ENCODE measurements at places on chromosomes 5 and 9. TPM values are rescaled to one million over a fixed set of nuclear protein-coding genes. Genes with fewer than 3 reads are reported as not detected.
A peak's percentile ranks its signal among the peaks of the same experiment; 100 is the strongest.

Gene ZFP2
- 5.8 TPM for total RNA-seq

Gene MXD3
- 3.5 TPM for total RNA-seq

Gene SERF1A
- 5.0 TPM for total RNA-seq

Gene CCNH
- 191 TPM for total RNA-seq

Gene OR1Q1
- total RNA-seq = not detected

DNA sequence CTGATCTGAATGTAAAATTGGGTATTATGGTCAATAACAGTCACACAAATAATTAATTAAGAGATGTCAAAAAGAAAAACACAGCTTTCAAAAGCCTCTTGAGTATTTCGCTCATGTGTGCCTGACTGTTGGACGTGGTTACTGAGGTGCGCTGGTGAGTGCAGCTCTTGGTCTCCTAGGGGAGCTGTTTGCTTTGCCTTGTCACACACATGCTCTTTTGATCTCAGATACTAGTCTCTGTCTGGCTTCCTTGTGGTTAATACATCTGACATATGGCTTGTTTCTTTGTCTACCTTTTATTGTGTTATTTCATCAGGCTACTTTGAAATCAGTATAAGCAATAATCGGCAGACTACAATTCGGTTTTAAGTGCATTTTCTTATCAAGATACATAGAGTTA lies 51.5 kb downstream of the PCSK1 start:
- DNase-seq = no peak

DNA sequence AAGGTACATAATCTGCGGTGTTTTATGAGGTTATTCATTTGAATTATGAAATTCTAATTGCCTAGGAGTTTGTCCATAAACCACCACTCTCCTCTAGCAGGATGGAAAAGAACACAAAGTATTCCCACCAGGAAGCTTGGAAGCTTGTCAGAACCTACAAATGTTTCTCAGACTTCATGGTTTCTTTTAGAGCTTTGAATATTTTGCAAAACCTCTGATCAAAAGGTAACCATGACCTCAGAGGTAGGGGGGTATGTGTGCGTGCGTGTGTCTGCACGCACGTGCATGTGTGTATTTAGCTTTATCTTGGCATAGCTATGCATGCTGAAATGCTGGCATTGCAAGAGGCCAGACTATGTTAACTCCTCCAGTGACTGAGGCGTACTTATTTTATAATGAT lies 847.0 kb downstream of the TLE1 start:
- no peak for DNase-seq

- DNase-seq = no peak
Measured at GRCh38 chr9:116671605-116672004, 15.5 kb upstream of the TRIM32 start.

DNA sequence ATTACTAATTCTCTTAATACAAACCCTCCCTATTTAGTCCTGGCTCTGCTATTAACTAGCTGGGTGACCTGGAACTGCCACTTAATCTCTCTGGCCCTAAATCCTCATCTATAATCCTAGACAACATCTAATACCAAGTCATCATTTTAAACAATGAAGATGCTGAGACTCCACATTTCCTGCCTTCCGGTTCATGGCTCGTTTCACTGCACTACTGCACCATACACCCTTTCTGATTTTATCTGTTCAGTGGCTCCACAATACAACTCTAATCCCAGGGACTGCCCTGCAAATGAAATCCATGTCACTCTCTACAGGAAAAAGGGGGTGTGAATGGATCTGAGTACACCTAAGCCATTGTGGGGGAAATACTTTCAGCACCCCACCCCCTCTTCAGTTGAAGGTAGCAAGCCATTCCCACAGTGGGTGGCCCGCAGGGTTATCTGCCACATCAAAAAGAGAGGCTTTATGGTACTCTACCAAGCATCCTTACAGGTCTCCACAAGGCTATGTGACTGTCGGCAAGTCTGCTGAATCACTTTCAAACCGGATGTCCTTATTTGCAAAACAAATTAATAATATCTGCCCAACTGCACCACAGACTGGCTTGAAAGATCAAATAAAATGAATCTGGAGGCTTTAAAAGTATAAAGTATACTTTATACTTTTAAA lies 89.5 kb downstream of the EPB41L4A start:
- no peak for DNase-seq

DNA sequence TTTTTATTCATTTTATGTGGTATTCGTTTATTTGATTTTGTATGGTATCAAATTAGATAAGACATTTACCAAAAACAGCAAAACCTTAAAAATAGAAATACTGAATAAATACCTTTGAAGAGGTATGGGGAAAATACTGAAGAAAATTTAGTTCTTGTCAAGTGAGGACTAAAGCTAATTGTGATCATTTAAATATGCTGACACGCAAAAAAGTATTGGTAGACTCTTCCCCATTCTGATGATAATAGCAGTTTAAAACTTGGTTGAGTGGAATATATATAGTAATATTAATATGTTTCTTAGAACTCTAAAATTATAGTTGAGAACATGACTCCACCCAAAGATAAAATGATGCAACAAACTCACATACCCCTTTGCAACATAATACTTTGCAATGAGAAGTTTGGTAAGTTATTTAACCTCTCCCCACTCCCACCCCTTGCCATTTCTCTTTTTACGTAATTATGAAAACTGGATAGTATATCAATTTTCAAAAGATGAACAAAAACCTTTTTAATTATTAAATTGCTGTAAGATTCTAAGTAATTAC lies 30.1 kb upstream of the SNX24 start:
- no peak for DNase-seq

GRCh38 chr9:85516455-85516854 lies 225.3 kb downstream of the AGTPBP1 start:
- DNase-seq = no peak

GRCh38 chr9:87711857-87712800 lies 13.8 kb upstream of the CTSL start:
- DNase-seq = peak; percentile 42

GRCh38 chr9:19028835-19029451 lies 4.1 kb downstream of the SAXO1 start:
- DNase-seq = no peak

DNA sequence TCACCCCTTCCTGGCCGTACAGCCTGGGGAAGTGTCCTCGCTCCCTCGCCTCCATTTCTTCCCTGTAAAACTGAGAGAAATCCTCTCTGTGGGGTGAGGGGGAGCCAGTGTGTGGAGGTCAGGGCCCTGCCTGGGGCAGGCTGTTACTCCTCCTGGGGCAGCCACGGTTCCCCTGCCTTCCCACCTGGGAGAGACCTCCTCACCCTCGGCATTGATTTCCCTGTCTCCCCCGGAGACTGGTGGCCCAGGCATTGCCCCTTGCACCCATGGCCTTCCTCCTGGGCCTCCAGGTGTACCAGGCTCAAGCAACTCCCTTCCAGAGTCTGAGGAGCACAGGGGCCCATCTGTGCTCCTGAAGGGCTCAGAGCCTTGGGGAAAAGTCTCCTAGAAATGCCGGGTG lies 75.6 kb upstream of the RNU6ATAC start:
- no peak for DNase-seq

GRCh38 chr5:74063821-74064220 lies 437.8 kb downstream of the ARHGEF28 start:
- DNase-seq = no peak

- no peak for DNase-seq
Measured at GRCh38 chr5:132070460-132071337, 2.9 kb upstream of the CSF2 start.

DNA sequence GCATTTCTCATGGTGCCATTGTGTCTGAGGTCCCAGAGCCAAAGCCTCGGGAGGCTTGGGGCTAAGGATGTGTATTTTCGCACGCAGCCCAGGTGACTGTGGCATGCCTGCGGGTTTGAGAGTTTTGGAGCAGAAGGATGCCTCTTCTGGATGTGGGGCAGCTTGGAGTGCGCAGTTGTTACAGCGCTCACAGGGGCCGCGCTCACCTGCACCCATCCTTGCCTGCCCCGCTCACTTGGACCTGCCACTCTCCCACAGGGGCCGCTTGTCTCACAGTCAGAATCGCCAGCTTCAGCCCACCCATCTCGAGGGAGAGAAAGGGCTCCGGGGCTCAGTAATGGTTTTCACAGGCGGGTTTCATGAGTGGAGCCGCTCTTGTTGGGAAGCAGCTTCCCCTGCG lies 132.9 kb downstream of the MVB12B start:
- no peak for DNase-seq

- no peak for DNase-seq
Measured at GRCh38 chr5:139246394-139246793, 47.1 kb upstream of the MATR3 start.

DNA sequence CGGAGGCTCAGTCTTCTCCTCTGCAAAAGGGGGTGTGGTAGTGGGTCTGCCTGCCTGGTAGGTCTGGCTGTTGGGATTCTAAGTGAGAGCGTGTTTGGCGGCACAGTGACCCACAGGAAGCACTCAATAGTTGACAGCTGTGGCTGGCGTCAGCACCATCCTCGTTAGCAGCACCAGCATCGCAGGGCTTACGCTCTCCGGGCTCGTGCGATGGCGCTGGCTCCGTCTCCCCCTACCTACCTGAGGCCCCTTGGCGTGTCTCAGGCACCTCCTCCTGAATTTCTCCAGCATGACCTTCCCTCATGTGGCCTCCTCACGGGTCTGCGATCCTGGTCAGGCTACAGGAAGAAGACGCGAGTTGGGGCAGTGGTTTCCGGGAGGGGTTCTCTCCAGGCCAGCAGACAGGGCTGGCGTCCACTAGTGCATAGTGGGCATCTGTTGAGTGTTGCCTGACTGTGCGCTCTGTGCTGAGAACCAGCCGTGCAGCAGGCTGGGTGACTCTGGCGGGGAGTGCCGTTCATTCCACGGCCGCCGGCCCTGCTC lies 66.9 kb downstream of the HMCN2 start:
- DNase-seq = no peak

DNA sequence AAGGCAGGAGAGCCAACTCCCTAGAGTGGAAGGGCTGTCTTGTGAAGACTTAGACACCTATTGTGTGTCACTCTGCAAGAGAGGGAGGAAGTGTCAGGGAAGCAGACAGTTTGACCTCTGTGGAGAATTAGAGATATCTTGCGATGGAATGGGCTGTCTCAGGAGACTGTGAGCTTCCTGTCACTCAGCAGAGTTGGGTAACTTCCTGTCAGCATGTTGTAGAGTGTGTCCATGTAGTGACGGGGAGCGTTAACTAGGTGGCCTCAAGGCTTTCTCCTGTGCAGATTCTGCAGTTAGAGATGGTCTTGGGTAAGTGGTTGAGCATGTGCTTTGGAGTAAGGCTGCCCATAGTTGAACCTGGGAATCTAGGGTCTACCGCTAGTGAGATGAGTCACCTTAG lies 136.5 kb downstream of the KIF4B start:
- no peak for DNase-seq

- no peak for DNase-seq
Measured at GRCh38 chr9:3708751-3709150, 182.9 kb upstream of the RFX3 start.

DNA sequence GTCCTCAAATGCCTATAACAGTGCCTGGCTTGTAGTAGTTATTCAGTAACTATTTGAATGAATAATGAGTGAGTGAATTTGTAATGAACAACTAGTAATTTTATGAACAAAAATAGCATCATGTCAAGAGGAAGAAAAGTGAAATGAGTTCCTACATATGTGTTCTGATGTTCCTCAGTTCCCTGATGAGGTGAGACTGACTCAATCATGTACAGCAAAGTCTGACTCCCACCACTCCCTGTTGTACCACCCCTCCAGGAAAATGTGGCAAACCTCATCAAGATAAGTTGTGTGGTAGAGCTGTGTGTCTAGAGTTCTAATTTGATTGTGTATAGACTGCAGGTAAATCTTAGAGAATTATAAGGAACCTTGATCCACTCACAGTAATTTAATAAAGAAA lies 201.6 kb downstream of the GOLPH3 start:
- DNase-seq = no peak

DNA sequence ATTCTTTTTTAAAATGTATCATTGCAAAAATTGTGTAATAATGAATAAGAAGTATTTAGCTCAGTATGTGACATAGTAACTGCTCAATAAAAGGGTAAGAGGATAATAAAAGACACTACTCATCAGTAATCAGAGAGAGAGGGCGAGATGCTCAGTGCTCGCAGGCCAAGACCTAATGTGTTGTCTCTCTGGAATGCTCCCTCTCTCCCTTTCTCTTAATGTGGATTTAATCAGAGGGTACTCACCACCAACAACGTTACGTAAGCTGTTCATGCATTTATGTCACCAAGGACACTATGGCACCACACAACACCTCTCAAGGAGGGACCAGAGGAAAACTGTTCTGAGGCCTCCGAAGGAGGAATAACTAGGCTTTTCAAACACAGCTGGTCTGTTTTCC lies 42.5 kb downstream of the WHRN start:
- DNase-seq = no peak

DNA sequence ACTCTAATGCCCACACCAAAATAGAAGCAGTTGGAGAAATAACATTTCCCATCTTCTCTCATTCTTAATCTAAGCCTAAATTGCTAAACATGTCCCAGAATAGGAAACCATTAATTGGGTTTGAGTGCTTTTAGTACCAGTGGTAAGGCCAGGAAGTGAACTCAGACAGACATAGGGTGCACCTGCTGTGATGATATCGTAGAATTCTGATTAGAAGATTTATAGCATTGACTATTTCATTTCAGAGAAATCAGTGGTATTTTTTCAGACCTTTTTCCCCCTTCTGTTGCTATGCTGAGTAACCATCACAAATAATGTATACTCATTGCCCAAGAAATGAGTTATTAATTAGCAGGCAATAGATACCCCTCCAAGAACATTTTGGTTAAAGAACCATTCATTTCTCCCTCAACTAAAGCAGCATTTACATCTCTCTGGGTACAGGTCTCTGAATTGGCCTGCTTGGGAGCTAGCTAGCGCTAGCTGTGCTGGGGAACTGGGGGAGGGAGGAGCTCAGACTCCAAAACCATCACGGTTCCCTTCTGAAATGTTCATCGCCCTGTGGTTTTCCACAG lies 7.3 kb downstream of the GLRX start:
- no peak for DNase-seq

DNA sequence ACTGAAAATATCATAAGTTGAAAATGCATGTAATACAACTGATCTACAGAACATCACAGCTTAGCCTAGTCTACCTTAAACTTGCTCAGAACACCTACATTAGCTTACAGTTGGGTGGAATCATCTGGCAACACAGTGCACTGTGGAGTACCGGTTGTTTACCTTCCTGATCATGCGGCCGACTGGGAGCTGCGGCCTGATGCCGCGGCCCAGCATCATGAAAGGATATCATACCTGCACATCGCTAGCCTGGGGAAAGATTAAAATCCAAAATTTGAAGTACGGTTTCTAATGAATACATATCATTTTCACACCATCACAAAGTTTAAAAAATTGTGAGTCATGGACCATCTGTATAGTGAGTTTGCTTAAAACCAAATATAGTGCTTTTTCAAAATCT lies 1.8 kb downstream of the HACD4 start:
- no peak for DNase-seq

DNA sequence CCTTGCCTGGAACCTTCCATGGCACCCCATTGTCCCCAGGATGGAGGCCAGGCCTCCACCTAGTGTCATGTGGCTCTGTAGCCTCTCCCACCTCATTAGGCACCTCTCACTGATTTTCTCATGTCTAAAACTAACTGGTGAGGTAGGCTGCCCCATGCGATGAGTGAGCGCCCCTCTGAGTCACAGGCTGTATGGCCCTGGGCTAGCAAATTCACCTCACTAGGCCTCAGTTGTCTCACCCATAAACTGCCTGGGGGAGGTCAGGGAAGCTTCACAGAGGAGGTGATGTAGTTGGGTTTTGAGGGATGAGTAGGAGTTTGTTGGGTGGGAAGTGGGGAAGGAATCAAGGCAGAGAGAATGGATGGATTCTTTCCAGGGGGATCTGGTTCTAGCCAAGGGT lies 8.8 kb downstream of the RXRA start:
- no peak for DNase-seq

Data from omental fat pad (tissue), 4 donors.